Activated CD4-positive, alpha-beta T cell treated with anti-CD3 and anti-CD28 coated beads, Interleukin-2, amount 50 U/mL, for 24 hours (primary cell): ENCODE measurements at places on chromosomes 5 and 9.

- DNase-seq = no peak
These were observed 59.0 kb downstream of the KCNIP1 start for GRCh38 chr5:170562875-170563228.

DNA sequence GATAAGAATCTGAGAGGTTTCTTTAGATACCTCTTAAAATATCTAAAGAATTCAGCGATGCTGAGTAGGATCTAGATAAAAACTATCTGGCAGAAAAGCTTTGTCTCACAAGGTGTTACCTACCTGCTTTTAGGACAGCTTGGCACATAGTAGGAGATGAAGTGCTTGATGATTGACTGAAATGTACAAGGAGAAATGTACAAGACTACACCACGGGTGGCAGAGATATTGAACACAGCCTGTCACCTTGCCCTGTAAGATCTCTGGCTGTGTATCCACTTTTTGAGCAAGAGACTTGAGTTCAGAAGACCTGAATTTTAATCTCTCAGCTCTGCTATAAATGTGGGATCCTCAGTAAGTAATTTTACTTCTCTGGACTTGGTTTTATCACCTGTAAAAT, 15.7 kb downstream of the ALDOB start:
- no peak for DNase-seq

DNA sequence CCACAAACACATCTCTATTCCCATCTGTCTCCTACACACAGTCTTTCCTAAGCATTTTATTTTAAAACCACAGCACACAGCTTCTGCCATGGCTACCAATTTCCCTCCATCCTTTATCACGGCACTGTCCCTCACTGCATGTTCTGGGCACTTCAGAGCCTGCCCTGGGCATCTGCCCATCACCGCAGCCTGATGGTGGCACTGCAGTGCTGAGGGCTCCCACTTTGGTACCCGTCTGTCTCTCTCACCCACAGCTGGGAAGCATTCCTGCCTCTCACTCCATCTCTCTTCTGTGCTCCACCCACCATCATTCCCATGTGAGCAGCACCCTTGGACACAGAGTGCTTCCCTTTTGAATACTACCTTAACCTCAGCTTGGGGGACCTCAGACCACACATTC, 31.7 kb downstream of the ZDHHC11 start:
- DNase-seq = no peak

DNA sequence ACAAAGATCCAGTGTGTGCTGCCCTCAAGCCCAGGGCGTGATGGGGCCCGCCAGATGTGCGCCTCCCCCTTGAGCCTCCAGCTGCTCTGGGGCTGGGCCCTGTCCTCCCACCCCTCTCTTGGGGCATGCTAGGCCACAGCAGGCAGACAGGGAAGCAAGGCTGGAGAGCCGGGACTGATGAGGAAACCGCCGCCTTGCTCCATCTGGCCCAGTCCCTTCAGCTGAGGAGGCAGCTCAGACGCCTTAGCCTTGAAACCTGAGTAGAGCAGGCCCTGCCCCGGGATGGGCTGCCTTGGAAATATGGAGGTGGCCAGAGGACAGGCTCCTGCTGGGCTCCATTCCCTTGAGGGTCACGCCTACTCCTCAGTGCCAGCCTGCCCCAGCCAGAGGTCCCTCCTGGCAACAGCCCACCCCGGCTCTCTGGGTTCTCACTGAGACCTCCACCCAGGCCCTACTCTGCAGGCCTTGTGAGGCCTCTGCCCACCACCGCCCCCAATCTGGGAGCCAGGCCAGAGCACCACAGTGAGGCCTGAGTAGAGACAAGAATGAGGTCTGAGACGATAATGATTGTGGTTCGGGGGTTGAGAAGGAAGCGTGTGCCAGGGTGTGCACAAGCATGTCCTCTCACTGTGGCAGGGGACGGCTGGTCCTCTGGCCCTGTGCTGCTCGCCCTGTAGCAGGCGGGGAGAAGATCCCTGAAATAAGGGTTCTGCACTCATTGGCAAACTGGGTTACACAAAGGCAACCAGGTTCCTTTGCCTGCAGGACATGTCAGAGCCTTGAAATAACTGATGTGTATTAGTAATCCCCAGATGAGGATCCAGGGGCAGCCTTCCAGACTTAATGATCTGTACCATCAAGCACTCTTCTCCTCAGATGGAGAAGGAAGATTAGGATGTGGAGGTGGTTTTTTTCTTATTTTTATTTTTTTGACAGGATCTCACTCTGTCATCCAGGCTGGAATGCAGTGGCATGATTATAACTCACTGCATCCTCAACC, 30.9 kb downstream of the CXXC5 start:
- DNase-seq = no peak

DNA sequence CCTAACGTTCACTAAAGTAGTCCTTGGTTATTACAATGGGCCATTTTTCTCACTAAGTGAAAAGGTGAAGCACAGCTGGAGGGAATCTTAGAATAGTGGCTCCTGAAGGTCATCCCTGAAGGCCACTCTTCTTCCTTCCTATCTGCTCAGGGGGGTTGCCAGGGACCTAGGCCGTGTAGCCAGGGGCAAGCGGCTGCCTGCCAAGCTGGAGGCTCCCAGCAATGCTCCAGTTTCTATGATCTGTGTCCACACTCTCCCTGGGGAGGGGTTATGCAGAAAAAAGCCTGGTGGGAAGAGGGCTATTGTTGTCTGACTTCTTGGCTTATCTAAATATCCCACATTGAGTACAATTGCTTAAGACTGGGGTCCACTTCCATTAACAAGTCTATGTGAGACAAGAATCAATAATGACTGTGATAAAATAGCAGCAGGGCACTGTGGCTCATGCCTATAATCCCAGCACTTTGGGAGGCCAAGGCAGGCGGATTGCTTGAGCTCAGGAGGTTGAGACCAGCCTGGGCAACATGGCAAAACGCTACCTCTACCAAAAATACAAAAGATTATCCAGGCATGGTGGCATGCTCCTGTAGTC, 3.8 kb downstream of the NMRK1 start:
- no peak for DNase-seq

GRCh38 chr5:72474046-72474500, 33.1 kb downstream of the ZNF366 start:
- DNase-seq = no peak

- DNase-seq = no peak
These were observed 17.3 kb upstream of the DAP start for GRCh38 chr5:10778179-10778910.

GRCh38 chr9:127569886-127570401, 42.1 kb upstream of the STXBP1 start:
- no peak for DNase-seq
